MV-4-11 (cell line): ENCODE measurements at places on chromosomes 16 and 17.

DNA sequence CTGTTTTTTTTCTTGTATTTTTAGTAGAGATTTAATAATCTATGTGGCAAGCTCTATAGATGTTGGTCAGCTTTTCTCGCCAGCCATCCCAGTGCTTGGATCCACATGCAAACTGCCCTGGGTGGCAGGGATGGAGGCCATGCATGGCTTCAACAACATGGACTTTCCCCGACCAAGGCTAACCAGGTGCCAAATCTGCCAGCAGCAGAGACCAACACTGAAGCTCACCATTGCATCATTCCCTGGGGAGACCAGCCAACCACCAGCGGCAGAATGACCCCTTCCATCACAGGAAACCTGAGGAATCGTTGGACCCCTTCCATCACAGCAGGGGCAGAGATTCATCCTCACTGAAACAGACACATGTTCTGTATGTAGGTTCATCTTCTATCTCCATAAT, 27.7 kb upstream of the ERCC4 start:
- no peak for DNase-seq

- DNase-seq: no peak
Measured at GRCh38 chr17:31111183-31111582, 16.4 kb downstream of the NF1 start.

GRCh38 chr17:2594722-2595599, 1.5 kb downstream of the PAFAH1B1 start:
- DNase-seq: no peak

DNA sequence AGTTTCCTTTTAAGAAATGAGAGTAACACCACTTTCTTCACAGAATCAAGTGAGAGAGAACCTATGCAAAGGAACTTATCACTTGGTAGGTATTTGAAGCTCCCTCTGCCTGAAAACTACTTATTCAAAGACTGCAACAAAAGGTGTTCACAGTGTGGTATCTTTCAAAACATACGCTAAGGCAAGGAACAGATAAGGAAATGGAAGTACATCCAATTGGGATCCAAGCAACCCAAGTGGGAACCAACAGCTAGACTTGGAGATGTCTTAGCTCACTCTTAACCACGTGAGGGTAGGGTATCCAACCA, 431 bp upstream of the PPM1E start:
- DNase-seq: no peak

- DNase-seq: peak; percentile 95
Measured at GRCh38 chr16:55100100-55100499, 169.4 kb downstream of the IRX5 start.

- no peak for DNase-seq
Measured at GRCh38 chr17:10635290-10635689, 21.8 kb downstream of the MYH3 start.
